ENCODE measurements at places on chromosomes 13 and 19. TPM values are rescaled to one million over a fixed set of nuclear protein-coding genes. Genes with fewer than 3 reads are reported as not detected.

DNA sequence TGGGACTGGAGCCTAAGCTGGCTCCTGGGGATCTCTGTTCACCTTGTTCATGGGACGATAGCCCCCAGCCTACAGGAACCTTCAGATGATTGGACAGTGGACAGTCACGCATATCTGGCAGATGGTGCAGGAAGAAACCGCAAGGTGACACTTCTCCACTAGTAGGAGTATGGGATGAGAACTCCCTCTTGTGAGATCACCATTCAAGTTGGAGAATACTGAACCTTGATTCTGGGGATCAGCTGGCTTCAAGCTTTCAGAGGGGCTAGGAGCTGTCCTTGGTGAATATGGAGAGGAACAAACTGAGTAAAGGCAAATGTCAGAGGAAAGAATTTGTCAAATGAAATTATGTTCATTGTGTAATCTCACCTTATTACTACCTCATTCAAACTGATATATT lies 204.5 kb downstream of the PDS5B start:
- DNase-seq: peak; percentile 4

GRCh38 chr19:17616961-17617806 lies 61.7 kb downstream of the COLGALT1 start:
- peak; percentile 97 for DNase-seq

DNA sequence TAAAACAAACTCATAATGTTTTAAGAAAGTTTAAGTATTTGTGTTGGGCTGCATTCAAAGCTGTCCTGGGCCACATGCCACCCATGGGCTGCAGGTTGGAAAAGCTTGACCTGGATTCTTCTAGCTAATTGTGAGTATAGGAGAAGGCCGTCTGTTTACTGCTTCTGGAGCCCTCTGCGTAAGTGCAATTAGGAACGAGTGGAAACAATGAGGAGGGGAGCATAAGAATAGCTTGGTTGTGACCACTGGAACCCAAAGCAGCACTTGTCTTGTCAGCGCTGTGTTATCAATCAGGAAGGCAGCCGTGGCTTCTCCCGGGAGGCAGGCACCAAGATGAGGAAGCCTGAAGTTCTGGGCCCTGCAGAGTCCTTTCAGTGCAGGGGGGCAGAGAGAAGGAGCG lies 110.4 kb upstream of the MBNL2 start:
- no peak for DNase-seq

OVOL3 gene
- not detected for total RNA-seq

GRCh38 chr13:65582160-65582559 lies 1648.0 kb downstream of the PCDH9 start:
- DNase-seq: no peak

ZNF208 gene
- 3.1 TPM for total RNA-seq

GRCh38 chr19:38035515-38036495 lies 128.8 kb downstream of the SIPA1L3 start:
- DNase-seq: no peak

SRRM5 gene
- 0.18 TPM for total RNA-seq

DIRAS1 gene
- total RNA-seq: 12.0 TPM

- DNase-seq: no peak
Observed at GRCh38 chr13:42331009-42331408, 59.1 kb downstream of the AKAP11 start.

PSG7 gene
- total RNA-seq: not detected

GRCh38 chr13:39565036-39565949 lies 37.7 kb downstream of the LHFPL6 start:
- DNase-seq: no peak

DNA sequence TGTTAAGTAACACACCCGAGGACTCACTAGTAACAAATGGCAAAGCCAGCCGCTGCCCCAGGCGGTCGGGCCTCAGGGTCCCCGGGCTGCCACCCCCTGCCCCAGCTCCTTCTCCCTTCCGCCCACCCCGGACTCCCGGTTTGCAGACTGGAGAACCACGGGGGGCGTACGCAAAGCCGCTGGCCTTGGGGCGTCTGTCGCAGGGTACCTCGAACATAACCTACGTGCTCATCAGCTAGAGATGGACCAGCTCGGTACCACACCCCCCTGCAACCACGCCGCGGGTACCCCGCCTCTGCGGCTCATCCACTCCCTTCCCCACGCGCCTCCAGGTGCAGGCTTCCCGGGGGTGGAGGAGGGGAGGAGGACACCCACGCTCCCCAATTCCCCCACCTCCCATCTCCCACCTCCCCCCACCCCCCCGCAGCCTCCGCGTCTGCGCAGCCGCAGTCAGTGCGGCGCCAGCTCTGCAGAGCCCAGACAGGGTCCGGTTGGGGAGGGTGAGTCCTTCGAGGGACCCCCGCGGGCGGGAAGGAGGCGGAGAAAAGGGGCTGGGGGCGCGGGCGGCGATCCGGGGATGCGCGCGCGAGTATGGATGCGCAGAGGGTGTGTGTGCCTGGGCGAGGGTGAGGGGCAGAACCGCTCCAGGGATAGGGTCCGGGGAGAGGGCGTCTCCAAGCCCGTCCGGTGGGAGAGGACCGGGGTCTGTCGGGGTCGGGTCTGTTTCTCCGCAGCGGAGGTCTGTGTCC lies at the start of gene SMIM17:
TSS of gene SMIM17 (plus strand) at position 449 of the 749 bp plus-strand sequence. CDS start 2,509 bp downstream, outside the sequence.
- DNase-seq: no peak

GRCh38 chr13:83248751-83249150 lies 633.5 kb downstream of the SLITRK1 start:
- no peak for DNase-seq

- no peak for DNase-seq
Observed at GRCh38 chr13:52004511-52005170, 6.6 kb downstream of the ATP7B start.

DNA sequence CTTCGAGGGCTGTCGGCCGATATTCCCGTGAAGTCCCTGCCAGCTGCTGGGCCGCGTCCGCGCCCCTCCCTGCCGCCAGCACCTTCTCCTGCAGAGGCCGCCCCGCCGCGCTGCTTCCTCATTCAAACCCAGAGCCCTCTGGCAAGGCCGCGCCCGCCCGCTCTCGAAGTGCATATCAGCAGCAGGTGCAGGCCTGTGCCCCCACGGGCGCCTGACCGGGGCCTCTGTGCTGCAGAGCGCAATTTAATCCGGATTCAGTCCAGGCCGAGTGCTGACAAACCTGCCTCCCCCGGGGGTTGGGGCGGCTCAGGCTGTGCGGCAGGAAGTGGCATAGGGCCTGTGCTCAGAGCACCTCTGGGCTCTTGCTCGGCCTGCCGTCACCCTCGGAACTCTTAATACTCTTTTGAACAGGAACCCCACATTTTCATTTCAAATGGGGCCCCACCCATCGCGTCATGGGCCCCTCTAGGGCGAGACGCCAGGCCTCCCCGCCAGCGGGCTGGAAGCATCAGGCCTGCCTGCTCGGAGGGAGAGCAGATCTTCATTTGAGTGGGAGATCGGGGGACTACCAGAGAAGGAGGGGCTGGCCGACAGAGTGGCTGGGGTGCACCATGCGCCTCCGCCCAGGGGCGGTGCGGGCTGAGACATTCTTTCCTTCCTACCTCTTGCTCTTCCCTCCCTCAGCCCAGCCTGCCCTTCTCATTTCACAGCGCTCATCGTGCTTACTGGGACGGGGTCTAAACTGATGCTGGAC lies 125.7 kb downstream of the TNFRSF19 start:
- DNase-seq: no peak

- no peak for DNase-seq
Observed at GRCh38 chr19:35904311-35905068, 2.2 kb downstream of the HCST start.

DNA sequence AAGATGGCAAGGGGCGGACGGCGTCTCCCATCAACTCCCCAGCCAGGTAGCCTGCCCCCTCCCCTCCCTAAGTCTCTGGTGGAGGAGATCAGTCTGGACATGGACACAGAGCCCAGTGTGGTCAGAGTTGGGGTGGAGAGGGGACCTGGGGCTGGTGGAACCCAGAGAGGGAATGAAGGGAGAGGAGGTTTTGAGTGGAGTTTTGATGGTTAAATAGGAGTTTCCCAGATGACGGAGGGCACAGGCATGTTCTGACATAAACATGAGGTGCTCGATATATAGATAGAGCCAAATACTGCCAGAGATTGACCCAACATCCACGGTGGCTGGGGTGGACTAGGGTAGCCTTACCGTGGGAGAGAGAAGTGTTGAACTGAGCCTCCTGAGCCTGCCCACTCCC lies 14.1 kb downstream of the FSD1 start:
- DNase-seq: no peak

C13orf42 gene
- total RNA-seq: not detected

GRCh38 chr13:51981355-51981754 lies 29.9 kb downstream of the ATP7B start:
- no peak for DNase-seq

- no peak for DNase-seq
Observed at GRCh38 chr13:74204602-74205312, 70.6 kb upstream of the KLF12 start.

- DNase-seq: no peak
Observed at GRCh38 chr19:46195104-46195503, 34.4 kb upstream of the IGFL1 start.

CACNA1A gene
- total RNA-seq: 0.04 TPM

DNA sequence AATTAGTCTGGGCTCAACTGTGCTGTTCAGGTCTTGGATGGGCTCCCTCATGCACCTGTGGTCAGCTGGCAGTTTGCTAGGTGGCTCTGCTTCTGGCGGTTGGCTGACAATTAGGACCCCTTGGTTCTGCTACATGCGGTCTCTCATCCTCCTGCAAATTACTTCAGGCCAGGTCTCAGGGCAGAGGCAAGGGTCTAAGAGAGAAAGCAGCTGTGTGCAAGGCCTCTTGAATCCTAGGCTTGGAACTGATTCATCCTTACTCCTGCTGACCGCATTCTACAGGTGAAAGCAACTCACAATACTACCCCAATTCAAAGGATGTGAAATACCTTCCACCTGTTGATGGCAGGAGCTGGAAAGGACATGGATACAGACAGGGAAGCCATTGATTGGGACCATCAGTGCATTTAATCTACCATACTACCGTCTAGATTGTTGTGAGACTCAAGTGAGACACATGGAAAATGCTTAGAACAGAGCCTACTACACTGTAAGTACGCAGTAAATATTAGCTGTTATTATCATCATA lies 19.1 kb downstream of the CBY2 start:
- no peak for DNase-seq

DNA sequence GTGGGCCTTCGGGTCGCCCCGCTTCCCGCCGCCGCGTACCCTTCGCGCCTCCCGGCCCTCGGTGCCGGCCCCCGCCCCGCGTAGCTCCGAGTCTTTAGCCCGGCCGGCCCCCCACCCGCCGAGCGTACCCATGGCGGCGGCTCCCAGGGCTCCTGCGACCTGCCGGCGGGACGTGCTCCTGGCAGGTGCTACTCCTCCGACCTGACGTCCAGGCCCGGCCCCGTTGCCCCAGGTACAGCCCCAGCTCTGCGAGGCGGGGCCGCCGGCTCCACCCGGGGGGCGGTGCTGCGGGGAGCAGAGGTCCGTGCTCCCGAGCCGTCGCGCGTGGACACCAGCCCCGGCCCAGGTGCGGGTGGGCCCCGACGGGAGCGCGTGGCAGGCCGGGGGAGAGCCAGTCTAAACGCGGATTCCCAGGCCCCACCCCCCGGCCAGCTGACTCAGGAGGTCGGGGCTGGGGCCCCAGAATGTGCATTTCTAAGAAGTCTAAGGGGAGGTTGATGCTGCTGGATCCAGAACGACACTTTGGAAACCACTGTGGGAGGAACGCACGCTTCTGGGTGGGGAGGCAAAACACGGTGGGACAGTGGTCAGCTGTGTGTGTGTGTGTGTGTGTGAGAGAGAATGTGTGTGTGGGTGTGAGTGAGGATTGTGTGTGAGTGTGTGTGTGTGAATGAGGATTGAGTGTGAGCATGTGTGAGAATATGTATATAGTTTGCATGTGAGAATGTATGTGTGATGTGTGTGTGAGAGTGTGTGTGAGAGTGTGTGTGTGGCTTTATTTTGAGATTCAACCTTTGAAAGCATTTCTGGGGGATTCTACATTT lies at the start of gene SLC15A1:
TSS of gene SLC15A1 (minus strand) at position 206 of the 824 bp plus-strand sequence. CDS start at position 132, 74 bp downstream.
- no peak for DNase-seq

DNA sequence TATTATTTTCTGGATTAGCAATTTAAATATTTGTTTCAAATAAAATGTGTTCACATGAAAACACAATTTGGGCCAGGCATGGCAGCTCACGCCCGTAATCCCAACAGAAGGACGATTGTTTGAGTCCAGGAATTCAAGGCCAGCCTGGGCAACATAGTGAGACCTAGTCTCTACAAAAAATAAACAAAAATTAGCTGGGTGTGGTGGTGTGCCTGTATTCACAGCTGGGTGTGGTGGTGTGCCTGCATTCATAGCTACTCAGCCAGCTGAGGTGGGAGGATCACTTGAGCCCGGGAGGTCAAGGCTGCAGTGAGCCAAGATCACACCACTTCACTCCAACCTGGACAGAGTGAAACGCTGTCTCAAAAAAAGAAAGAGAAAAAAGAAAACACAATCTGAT lies 46.4 kb downstream of the KPNA3 start:
- no peak for DNase-seq

DNA sequence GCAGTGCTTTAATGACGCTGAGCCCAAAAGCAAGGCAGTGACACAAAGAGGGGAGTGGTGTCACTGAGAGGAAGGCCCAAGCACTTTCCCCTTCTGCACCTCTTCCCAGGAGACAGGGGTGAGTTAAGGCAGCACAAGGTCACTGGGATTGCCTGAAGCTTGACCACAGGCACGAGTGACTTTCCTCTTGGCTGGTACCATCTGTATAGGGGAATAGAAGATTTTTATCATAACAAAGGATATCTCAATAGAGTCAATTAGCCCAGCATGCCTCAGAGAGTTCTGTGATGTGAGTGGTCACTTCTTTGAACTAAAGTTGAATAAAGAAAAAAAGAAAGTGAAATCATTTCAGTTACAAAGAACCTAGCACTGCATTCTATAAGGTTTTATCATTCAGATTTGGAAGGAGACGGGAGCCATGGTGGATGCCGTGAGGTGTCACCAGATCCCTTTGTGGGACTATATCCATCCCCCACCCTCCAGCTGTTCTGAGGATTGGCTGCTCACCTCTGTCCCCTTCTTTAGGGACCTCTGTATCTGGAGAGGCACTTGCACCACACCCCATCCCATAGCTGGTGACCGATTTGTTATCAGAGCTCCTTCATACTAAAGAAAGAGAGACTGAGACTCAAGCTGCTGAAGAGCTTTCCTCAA lies 291.2 kb downstream of the DCT start:
- DNase-seq: no peak

- no peak for DNase-seq
Observed at GRCh38 chr13:42497798-42498197, 76.2 kb upstream of the TNFSF11 start.

DNA sequence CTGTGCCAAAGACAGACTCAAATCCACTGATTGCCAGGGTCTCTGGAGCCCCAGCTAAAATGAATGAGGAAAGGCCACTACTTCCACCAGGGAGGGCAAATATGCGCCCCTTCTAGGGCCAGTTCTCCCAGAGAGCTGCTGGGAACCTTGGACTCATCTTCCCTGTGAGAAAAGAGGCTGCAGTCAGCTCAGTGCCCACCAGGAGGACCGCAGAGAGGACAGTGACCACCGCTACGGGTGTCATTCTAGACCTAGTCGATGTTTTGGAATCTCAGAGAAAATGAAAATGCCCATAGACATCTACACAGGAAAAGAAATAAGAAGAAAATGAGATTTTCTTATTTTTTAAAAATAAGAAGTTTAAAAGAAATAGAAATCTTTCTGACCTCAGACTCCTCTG lies 235.1 kb downstream of the UQCRFS1 start:
- DNase-seq: no peak

- DNase-seq: no peak
Observed at GRCh38 chr19:41851456-41851855, 6.6 kb downstream of the DMRTC2 start.

Measured in K562 (cell line).